ENCODE measurements at places on chromosomes 7 and 10. TPM values are rescaled to one million over a fixed set of nuclear protein-coding genes. Genes with fewer than 3 reads are reported as not detected.

The ARHGEF35 gene
- 1.2 TPM for total RNA-seq

The BMPR1A gene
- 51.8 TPM for total RNA-seq

The NAT16 gene
- 2.1 TPM for total RNA-seq

- no peak for DNase-seq
Measured at GRCh38 chr10:17787087-17787961, 21.8 kb upstream of the MRC1 start.

- DNase-seq: no peak
Measured at GRCh38 chr10:5233324-5233723, 36.7 kb downstream of the AKR1C4 start.

- no peak for DNase-seq
Measured at GRCh38 chr10:5369362-5370158, 4.8 kb downstream of the UCN3 start.

- DNase-seq: no peak
Measured at GRCh38 chr7:22890773-22891172, 68.1 kb upstream of the TOMM7 start.

The JCAD gene
- total RNA-seq: 19.0 TPM

- no peak for DNase-seq
Measured at GRCh38 chr10:86349940-86350630, 16.5 kb downstream of the GRID1 start.

The ADAM12 gene
- total RNA-seq: 16.7 TPM

DNA sequence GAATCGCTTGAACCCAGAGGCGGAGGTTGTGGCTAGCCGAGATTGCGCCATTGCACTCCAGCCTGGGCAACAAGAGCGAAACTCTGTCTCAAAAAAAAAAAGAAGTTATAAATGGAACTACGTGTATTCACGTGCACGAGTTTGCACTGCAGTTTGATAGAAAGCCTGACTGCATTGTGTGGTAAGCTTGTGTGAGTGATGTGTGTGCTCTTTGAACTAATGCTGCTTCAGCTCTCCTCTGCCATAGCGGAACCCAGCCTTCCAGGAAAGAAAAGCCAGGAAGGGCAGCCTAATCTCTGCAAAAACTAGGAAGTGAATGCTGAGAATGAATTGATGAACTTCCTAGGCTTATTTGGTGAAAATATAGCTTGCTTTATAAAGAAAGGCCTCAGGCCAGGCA is 15.6 kb upstream of the MKRN1 start:
- no peak for DNase-seq

DNA sequence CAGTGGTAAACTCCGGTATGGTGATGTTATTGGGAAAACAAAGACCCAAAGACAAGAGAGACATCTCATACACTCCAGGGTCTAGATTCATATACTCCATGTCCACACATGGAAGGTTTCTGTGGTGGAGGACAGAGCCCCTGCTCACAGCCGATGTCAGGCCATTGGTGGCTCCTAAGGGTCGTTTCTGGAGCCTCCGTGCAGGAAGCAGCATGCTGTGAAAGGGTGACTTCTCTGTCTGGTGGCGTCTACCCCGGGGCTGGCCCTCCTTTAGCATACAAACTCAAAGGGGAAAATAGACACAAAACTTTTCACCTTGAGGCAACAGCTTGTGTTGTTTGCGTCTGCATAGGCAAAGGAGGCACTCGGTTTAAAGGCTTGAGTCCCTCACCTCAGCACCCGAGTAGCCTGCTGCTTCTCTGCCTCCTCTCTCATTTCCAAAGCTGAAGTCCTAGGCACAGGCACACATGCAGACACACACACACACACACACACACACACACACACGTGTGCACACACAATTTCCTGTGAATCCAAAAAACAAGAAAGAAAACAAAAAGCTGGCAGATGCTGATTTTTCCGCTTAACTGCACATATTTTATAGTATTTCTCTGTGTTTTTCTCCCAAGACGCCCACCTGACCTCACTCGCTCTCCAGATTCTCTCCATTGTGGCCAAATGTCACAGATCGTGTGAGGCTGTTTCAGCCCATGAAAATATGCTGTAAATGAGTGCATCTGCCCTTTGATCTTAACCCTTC is 601.4 kb upstream of the MGMT start:
- DNase-seq: no peak

GRCh38 chr7:49791088-49791741 is 17.8 kb downstream of the VWC2 start:
- DNase-seq: peak; percentile 77

All from cerebellum (tissue), 4 donors.